Dermis microvascular lymphatic vessel endothelial cell (primary cell): ENCODE measurements at places on chromosomes 5 and 9. TPM values are rescaled to one million over a fixed set of nuclear protein-coding genes. Genes with fewer than 3 reads are reported as not detected.

SYNPO gene
- total RNA-seq: 5.6 and 12.3 TPM in 2 replicates

FBXW5 gene
- total RNA-seq: 130 and 218 TPM in 2 replicates

DNA sequence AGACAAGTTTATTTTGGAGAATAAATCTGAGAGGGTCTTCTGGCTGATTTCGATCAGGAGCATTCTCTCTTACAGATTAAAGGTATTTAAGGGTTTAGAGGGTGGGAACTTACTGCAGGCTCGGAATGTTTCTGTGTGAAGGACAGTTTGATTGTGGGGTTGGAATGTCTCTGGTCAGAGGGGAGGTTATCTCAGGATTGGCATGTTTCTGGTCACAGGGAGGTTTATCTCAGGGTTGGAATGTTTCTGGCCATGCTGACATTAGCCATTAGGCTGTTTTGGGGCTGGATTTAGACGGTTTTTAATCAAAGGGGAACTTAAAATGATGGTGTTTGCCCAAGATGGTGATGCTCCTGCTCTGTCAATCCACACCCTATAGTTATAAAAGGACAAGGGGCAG, 95.2 kb downstream of the SLCO4C1 start:
- DNase-seq: no peak

DNA sequence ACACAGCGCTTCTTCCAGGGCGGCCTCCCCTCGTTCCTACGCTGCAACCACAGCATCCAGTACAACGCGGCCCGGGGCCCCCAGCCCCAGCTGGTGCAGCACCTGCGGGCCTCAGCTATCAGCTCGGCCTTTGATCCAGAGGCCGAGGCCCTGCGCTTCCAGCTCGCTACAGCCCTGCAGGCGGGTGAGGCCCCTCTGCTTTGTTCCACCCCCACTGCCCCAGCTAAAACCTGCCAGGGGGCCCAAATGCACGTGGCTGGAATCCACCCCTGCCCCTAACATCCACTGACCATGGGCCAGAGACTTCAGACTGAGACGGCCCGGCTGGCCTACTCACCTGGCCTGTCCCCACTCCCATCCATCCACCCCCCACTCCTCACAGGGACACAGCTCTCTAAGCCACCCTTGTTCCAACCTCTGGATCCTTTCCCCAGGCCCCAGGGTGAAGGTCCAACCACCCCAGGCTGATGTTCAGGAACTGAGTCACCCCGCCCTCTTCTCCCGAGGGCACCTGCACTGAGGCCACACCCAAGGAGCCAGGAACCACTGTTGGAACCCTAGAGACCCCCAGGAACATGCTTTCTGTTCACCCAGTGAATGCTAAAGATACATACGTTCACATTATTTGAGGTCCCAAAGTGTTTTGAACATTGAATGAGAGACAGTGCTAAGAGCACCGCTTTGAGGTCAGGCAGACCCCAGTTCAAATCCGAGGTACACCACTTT, 18.9 kb upstream of the ASS1 start:
- DNase-seq: no peak

- DNase-seq: no peak
Observed at GRCh38 chr9:76247426-76247825, 146.8 kb downstream of the RFK start.

NDUFB6 gene
- total RNA-seq: 25.4 and 43.3 TPM in 2 replicates

GRCh38 chr5:44543511-44543910, 154.3 kb upstream of the FGF10 start:
- no peak for DNase-seq

GRCh38 chr5:124655921-124656511, 90.4 kb downstream of the ZNF608 start:
- DNase-seq: peak; percentile 97

LMX1B gene
- under 0.01 and 0.13 TPM in 2 replicates for total RNA-seq

- DNase-seq: no peak
Observed at GRCh38 chr5:170296036-170296934, 1.3 kb downstream of the LCP2 start.

GRCh38 chr5:80755626-80756025, 100.8 kb upstream of the DHFR start:
- DNase-seq: no peak

DNA sequence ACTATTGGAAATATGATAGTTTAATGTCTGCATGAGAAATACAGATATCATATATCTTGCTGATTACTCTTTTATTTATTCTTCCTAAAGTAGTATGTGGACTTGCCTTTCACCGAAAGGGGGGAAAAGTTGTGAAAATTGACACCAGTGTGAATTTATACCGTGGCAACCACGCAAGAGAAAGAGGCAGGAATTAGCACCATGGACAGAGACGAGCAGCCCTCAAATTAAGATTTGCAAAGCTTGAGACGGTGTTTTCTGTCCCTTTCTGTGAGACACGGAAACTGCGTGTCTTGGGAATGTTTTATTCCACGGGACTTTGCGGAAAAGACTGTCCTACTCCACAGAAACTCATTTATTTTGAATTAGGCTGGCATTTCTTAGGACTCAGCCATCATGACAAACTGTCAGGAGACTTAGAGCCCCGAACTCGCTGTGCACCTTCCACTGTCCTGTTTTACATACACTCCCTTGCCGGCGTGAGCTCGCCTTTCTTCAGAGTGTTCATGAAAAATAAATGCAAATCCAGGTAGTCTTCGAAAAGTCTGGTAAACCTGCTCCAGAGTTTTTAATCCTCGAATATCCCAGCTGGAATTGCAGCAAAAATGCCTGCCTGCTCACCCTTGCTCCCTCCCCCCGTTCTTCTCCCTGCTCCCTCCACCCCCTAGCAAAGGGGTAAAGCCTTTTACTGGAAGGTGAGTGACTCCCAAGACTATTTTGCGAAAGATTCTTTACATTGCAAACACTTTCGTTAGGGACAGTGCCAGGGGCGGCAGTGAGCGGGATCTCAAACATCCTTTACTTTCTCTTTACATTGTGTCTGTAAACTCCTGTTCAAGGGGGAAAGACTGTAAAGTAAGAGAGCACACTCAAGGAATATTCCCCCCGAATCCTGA, 3.8 kb upstream of the ELAVL2 start:
- no peak for DNase-seq

- no peak for DNase-seq
Observed at GRCh38 chr5:98458004-98458403, 315.5 kb upstream of the RGMB start.

GRCh38 chr9:72486594-72486955, 34.8 kb upstream of the TMC1 start:
- no peak for DNase-seq

GRCh38 chr5:82551840-82552385, 273.8 kb upstream of the RPS23 start:
- no peak for DNase-seq

BTNL8 gene
- total RNA-seq: 0.13 TPM in 1 of 2 replicates, not detected in the other

NME5 gene
- 1.8 and 1.9 TPM in 2 replicates for total RNA-seq

DNA sequence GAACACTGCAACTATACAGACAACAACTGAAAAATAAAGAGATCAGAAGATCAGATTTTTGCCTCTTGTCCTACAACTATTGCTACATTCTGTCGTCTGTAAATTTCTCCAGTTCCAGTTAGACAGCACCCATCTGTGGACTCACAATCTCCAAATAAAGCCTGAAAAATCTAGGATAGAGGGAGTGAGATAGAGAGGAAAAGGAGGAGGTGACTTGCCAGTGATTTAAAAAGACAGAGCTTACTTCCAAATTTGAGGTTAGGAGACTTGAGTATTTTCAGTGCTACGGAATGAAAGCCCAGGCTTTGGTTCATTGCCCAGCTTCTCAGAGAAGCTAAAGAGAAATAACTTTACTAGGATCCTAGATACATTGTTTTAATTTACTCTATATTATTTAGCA, 63.6 kb downstream of the PTCD2 start:
- DNase-seq: no peak

TEX10 gene
- total RNA-seq: 22.3 and 28.1 TPM in 2 replicates

CDX1 gene
- not detected in 2 replicates for total RNA-seq

DNA sequence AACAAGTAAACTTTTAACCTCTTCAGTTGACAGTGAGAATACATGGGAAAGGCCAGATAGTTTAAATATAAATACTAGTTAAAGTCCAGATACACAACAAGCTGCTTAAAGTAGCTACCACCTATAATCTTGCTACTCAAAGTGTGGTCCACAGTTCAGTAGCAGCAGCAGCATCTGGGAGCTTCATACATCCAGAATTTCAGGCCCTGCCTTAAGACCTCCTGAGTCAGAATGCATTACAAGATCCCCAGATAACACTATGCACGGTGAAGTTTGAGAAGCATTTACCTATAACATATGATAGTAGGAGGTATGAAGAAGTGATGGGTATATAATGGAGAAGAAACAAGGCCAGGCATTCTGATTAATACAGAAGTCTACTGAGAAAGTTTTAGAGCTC, 244.5 kb downstream of the EFNA5 start:
- peak; percentile 9 for DNase-seq

DNA sequence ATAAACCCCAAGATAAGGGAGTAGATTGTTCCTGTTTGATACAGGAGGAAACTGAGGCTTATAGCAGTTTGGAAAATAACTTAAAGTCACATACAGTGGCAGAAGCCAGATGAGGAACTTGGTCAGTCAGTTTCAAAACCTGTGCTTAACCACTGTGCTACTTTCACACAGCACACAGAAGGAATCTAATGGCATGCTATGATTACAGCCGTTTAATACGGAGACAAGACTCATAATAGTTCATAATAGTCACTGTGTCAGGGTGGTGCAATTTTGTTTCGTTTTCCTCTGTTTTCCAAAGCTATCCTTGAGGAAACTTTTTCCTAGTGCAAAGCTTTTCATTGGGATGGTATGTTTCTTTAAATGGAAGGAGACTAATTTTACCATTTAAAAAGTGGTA, 112.3 kb downstream of the GCNT1 start:
- DNase-seq: no peak

DNA sequence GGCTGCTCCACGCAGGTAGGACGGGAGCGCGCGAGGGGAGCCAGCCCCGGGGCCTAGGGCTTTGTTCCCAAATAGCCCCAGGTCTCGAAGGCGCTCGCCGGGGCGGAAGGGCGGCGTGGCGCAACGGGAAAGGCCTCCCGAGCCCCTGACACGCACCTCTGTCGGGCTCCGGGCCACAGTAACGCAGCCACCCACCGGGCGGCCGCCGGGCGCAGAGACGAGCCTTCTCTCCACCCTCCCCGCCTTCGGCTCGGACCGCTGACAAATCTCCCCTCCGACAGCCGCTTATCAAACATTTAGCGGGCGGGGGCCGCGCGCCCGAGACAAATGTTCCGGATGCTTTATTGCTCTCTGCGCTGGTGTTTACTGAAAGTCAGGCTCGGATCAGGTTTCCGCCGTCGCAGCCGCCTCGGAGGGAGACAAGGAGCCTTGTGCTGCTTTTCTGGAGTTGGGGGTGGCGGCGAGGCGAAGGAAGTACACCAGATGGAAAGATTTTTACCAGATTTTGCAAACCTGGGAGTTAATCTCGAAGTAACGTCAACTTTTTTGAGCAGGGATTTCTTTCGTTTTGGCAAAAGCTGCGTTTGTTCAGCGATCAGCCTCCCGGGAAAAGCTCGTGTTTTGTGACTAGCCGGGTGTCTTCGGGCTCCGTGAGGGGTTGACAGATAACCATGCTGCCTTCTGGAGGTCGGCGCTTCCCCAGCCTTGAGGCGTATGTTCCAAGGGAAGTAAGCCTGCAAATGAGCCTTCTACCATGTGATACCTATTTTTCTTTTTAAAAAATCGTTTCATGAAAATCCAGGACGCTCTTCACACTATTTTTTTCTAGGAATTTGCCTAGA, 950 bp downstream of the RGMB start:
- no peak for DNase-seq

DNA sequence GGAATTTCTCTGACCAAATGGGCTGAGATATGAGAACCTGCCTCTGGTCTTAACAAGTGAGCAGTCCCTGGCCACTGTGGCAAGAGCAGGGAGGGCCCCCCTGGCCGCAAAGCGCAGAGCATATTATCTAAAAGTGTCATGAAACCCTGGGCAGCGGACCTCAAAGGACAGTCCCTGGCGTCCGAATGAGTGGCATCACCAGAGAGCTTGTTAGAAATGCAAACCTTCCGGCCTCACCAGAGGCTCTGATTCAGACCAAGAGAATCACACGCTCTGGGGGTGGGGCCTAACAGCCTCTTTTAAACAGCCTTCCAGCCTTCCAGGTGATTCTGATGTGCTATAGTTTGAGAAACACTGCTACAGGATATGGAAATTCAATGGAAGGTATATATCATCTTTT, 10.9 kb downstream of the PTPN3 start:
- DNase-seq: no peak

DNA sequence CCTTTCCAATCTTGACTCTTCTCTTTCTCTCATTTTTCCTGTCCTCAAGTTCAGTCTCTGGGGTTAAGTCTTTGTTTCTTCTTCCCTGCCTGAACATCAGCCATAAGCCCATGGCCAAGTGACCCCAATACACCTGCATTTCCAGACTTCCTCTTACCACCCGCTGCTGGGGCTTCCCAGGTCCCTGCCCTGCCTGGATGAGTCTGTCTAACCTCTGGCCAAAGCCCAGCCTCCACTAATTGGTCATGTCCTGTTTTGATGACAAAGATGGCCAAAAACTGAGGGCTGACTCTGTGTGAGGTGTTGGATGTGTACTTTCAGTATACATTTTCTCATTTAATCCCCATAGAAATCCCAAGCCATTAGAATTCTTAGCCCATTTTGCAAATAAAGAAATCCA, 47.3 kb downstream of the SH3TC2 start:
- DNase-seq: peak; percentile 79

SHROOM1 gene
- 1.5 and 4.3 TPM in 2 replicates for total RNA-seq

DNA sequence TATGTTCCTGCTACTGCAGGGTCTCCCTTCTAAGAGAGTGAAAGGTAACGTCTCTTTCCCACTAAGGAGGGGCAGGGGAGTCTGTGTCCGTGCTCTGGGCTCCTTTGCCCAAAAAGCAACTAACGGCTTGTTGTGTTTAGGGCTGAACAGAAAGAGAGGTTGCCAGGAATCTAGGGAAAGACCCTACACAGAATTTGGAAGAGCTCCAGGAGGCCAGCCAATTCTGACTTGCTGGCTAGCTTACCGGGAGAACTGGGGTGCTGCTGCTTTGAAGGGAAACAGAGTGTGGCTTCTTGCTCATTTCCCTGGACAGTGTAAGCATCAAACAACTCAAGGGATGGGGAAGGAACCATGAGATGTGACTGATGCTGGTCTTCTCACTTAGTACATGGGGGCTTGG, 176.1 kb downstream of the GADD45G start:
- DNase-seq: no peak

DNA sequence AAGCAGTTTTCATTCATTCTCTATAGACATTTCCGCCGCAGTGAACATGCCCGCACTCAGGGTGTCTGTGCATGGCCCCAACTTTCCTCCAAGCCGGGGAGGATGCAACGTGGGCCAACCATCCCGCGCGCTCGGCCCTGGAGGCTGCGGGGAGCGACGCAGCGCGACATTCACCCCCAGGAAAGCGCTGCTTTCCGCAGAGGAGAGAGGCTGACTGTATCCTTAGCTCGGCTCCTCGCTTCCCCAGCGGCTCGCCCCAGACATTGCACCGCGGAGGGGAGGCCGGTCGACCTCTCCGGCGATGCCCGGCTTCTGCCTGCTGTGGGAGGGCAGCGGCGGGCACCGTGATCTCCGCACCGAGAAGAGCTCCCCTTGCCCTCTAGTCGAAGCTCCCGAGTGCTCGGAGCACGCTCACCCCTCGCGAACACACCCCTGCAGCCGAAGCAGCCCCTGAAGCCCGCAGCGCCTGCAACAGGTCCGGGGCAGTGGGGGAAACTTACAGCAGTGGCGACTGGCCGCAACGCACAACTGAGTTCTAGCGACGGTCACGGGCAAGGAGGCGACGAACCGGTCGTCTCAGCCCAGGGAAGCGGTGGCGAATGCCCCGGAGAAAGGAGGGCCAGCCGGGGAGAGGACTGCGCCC, 600 bp downstream of the ENC1 start:
- peak; percentile 51 for DNase-seq

HTR4 gene
- total RNA-seq: not detected in 2 replicates

GRCh38 chr5:59274106-59274636, 619.4 kb downstream of the PDE4D start:
- DNase-seq: peak; percentile 31

GRCh38 chr9:5448016-5448415, 2.3 kb upstream of the CD274 start:
- no peak for DNase-seq

DOCK2 gene
- 0.13 and 0.39 TPM in 2 replicates for total RNA-seq
